ENCODE measurements at places on chromosomes 4 and X.

DNA sequence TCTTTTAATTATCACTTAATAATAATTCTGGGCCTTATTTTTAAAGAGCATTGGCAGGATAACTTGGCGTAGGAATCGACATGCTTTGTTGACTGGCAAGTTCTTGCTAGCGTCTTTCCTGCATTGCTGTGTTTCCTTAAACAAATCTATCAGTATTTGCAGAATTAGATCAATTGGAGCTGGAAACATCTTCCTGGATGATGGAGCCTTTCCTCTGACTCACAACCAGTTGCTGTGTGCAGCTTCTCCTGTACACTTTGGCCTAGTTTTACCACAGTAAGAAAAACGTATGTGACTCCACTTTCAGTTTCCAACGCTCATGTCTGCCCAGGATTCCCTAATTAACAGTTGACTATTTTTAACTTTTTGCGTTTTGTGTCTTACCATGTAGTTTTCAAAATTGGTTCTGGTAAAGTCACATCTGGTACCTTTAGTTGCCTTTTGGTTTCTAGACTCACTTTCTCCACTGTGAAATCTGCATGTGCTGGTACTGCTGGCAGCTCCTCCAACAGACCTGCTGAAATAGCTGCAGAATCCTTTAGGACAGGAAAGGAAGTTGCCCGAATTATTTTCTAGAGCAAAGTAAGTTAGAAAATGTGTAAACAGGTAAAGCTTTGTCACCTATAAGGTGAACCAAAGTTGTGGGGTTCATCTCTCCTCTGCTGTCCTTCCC, 553.2 kb upstream of the FAT1 start:
- DNase-seq: no peak

DNA sequence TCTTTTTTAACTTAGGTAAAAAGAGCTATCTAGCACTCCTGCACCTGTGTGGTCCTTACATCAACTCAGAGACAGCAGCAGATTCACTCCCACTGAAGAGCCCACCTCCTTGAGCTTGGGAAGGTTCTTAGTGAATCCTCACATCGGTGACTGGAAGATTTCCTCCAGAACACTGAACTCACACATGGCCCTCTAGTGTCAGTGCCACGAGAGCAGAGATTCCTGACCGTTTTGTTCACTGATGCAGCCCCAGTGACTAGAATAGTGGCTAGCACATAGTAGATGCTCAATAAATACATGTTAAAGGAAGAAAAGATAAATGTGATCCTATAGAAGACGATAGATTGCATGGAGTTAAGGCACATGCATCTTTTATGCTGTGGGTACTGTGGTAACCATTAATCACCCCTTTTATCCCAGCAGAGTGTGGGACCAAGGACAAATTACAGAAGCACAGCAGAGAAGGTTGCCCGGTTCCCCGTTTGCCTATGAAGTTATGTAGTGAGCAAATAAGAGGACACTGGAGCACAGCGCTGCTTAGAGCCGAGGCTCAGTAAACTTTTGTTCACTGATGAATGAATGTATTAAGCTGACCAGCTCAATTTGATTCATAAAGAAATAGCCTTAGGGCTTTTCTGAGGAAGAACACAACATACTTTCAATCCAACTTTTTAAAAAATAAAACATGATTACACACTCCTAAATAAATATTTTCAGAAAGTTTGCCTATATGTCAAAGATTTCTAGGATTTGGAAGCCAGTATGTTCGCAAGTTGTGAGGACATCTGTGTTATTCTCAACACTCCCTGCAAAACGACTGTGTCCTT, 8.7 kb downstream of the GASK1B start:
- DNase-seq: no peak

DNA sequence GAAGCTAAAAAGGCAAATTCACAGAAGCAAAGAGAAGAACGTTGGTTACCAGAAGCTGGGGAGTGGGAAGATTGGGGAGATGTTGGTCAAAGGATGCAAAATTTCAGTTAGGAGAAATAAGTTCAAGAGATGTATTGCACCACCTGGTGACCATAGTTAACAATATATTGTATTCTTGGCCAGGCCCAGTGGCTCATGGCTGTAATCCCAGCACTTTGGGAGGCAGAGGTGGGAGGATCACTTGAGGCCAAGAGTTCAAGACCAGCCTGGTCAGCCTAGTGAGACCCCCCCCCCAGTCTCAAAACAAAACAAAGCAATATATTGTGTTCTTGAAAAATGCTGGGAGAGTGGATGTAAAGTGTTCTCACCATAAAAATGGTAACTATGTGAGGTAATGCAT, 67.9 kb downstream of the TAB3 start:
- DNase-seq: no peak

DNA sequence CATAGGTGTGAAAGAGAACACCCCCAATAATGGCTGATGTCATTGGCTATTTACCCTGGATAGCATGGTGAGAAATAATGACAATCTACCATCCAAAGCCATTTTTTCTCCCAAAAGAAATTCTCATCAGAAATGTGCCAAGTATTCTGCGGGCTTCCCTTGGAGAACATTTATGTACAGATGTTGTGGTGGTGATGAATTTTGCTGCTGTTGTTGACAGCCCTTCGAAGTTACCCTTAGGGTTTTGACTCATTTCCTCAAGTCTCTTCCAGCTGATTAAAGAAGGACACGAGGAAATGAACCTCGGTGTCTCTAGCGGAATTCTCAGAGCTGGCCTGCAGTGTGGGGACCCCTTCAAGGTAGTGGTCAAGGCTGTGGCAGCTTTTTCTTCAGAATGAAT, 3.4 kb downstream of the KIT start:
- no peak for DNase-seq

GRCh38 chr4:52750819-52751486, at the start of gene ERVMER34-1:
Gene ERVMER34-1 (minus strand): TSS chr4:52751425. CDS start chr4:52745520, 5,905 bp downstream.
- DNase-seq: no peak

DNA sequence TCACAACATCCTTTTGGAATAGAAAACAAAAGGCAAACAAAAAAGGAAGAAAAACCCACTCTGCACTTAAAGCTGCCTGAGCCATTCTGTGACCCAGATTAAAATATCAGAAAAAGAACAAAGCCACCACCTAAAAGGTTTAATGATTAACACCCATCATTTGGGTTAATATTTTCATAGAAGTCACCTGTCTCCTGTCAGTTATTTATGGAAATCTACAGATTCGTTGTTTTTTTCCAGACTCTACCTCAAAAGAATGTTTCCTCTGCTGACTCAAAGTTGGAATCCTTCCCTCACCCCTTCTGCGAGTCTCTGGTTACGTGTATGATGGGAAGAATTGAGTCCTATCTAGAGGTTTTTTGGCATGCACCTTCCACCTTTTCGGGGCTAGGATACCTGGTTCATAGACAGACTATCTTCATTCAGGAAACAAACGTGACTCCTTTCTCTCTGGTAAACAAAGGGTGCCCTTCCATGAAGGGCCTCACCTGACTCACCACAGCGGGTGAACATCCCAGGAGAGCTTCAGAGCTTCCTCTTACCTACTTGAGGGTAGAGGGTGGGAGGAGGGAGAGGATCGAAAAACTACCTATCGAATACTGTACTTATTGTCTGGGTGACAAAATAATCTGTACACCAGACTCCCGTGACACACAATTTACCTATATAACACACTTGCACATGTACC, 19.6 kb upstream of the CA5B start:
- no peak for DNase-seq

- no peak for DNase-seq
These were observed 302.6 kb downstream of the CBLL2 start for GRCh38 chrX:22575161-22575845.

GRCh38 chr4:10584042-10584441, 100.5 kb downstream of the CLNK start:
- no peak for DNase-seq

- DNase-seq: no peak
These were observed 94.2 kb downstream of the PJA1 start for GRCh38 chrX:69070949-69071650.

DNA sequence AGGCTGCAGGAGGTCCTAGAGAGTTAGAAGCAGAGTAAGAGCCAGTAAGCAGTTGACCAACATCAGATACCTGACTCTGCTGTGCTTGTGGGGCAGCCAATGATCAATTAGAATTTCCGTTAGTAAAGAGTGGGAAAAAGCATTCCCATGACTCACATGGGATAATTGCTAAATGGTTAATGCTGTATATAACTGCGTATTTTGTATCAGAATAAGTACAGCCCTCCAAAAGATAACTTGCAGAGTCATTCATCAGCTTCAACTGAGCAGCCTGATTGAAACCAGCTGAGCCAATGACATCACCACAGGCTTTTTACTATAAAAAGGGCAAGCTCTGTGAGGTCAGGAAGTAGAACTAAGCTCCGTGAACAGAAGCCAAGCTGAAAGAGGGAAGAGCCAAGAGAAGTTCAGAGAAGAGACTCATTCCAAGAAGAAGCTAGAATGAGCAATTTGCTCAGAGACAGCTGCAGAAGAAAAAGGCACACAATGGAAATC, 67.9 kb downstream of the PPP3CA start:
- no peak for DNase-seq

- DNase-seq: no peak
These were observed 17.4 kb downstream of the YY2 start for GRCh38 chrX:21873063-21873775.

GRCh38 chr4:39541987-39542610, 14.9 kb upstream of the UGDH start:
- no peak for DNase-seq

GRCh38 chr4:6256141-6256540, 13.5 kb upstream of the WFS1 start:
- DNase-seq: no peak

DNA sequence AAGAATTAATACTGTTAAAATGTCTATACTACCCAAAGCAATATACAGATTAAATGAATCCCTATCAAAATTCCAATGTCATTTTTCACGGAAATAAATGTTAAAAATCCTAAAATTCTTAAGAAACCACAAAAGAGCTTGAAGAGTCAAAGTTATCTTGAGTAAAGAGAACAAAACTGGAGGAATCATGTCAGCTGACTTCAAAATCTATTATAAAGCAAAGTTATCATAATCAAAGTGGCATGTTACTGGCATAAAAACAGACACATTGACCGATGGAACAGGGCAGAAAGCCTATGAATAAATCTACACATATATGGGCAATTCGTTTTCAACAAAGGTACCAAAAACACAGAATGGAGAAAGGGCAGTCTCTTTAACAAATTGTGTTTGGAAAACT, 579.0 kb downstream of the INPP4B start:
- DNase-seq: no peak

DNA sequence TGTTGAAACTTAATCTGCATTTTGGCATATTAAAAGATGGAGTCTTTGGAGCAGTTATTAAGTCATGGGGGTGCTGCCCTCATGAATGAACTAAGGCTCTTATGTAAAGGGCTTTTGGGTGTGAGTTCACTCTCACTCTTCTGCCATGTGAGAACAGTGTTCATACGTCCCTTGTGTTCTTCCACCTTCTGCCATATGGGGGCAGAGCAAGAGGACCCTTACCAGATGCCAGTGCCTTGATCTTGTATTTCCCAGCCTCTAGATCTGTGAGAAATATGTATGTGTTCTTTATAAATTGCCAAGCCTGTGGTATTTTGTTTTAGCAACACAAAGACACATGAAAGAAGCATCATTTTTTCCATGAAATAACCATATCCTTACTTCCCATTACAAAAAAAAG, 213.9 kb downstream of the SPOCK3 start:
- DNase-seq: no peak

DNA sequence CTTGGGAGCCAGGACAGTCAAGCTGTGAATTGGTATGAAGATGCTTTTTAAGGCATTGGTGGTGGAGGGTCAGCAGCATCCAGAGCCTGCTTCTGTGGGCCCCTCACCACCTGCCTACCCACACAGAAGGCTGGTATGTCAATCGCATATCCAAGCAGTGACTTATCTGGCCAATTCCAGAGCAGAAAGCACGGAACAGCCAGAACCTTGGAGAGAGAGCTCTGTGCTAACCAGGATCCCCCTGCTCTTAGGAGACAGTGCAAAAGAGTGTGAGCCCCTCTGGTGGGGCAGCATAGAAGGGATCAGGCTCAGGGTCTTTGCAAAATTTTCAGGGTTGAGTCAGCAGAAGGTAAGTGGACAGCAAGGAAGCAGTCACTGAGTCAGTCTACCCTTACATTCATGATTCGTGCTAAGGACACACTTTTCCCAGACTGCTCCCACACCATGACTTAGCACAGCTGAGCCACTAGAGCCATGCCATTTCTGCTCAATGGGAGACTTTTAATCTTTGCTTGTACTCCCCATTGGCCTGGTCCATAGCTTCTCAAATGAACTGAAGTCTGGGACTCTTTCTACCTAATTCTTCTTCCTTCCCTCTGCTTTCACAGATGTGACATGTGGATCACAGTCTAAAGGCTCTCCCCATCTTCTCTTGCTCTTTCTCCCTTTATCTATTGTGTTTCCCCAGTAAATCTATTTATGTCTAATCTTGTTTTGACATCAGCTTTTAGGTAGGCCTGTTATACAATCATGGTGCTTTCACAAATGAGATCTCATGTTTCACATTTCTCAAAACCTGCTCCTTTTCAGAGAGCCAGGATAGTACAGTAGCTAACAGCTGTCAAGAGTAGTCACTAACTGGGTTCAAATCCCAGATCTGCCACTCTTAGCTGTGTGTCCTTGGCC, 20.0 kb downstream of the MORF4L2 start:
- DNase-seq: no peak

DNA sequence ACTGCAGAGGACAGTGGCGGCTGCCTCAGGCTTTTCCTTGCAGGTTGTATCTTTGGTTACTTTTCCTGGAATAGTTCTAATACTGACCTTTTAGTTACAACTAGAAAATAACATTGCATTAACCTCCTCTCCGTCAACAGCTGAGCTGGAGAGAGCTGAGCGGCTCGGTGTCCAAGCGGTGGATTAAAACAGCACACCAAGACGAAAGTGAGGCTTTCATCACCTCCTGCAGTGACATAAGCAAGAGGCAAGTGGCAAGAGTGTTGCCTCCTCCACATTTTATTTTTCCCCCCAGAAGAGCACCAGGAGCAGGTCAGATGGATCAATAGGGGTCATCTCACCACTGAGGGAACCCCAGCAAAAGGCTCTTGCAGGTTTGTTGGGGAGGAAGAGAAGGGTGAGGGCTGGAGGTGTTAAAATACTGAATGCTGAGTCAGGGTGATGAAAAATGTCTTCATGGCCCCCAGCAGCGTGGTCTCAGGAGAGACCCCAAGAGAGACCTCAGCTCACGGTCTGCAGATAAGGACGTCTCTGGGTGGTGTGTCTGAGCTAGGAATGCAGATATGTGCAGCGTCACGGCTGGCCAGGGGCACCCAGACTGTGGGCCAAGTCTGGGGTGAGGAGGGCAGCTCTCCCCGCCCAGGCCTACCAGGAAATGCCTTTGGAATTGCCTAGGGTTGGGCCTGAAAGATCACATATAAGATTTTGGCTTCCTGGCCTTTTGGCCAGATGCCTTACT, 50.3 kb downstream of the CASP3 start:
- DNase-seq: no peak
